NCI-H1436 treated with DMSO at 0.1 percent for 48 hours (cell line): ENCODE measurements at places on chromosomes 16 and 17.

GRCh38 chr17:66549731-66550207 lies 247.4 kb downstream of the PRKCA start:
- no peak for DNase-seq

DNA sequence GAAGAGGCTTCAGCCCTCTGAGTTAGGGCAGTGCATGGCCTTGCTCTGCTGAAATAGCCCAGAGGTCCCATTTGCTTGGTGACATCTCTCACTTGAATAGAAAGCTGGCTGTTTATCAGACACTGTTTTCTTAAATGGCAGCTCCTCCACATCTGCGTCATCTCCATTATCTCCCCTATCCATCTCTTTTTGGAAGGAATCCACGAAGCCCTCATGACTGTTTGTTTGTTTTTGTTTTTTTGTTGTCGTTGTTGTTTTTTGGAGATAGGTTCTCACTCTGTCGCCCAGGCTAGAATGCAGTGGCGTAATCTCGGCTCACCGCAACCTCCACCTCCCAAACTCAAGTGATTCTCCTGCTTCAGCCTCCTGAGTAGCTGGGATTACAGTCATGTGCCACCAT lies 16.6 kb downstream of the NAA60 start:
- no peak for DNase-seq

DNA sequence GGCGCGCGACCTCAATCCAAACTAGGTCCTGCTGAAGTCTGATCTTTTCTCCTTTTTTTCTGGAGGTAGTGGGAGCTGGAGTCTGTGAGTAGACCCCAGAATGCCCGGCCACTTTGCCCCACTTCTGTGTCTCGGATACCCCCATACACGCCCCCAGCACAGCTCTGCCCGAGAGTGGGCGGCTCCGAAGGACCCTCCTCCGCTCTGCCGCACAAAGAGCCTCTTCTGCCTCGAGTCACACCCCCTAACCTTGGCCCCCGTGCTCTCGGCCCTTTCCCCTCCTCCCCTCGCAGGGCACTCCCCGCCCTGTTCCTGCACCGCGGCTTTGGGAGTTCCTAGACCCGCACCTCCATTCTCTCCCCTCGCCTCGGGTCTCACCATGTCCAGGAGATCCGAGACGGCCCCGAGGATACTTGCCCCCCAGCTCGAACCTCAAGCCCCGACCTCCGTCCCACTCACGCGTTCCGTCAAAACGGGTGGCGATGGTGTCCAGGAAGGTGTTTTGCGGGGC lies 476 bp downstream of the KCNH4 start:
- DNase-seq: no peak

GRCh38 chr16:24138024-24138423 lies 118.1 kb upstream of the CACNG3 start:
- no peak for DNase-seq

DNA sequence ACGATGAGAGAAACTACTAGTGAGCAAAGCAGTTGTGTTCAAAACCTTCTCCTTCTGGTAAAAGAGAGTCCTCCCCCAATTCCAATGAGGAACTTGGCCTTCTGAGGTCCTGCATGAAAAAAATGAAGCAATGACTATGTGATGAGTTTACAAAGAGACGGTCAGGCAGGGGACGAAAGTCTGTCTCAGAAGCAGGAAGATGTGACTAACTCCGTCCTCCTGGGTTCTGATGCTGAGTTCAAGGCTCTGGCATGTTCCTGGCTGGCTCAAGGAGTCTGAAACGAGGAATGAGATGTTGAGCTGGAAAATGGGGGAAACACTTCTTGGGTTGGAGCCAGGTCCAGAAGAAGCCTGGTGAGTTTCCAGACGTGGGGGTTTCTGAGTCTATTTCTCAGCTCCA lies 129.6 kb downstream of the CPPED1 start:
- no peak for DNase-seq

GRCh38 chr17:6137716-6138502 lies 67.7 kb downstream of the WSCD1 start:
- DNase-seq: no peak

DNA sequence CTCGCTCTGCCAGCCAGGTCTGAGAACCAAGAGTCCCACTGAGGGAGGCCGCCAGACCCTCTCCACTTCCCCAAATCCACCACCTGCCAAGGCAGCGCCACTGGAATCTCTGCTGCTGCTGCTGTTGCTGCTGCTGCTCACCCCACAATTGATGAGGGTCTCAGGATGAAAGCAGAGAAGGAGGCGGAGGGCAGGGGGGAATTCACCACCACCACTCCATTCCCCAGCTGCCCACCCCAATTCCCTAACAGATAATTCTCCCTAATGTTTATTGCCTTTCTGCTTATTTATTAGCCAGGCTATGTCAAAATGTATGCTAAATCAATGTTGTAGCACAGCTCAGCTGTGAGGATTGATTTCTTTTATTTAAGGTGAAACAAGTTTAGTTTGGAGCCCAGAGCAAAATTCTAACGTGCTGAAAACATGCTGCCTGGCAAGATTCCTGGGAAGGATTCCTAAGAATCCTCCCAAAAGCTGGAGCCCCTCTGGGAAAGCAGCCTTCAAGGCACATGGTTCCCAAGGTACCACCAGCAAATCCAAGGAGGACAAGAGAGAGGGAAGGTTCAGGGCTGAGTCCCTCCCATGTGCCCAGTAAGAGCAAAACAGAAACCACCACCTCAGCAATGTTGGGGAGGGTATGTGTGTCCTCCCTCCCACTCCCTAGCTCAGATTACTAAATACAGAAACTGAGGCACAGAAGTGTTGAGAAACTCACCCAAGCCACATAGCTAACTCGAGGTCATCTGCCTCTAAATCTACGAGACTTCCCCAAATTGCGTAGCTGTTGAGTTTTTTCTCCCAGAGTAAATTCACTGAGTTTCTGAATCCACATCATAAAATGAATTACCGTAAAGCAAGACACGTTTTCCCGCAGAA lies 12.2 kb upstream of the CDH5 start:
- no peak for DNase-seq

- no peak for DNase-seq
Measured at GRCh38 chr16:86121374-86122010, 222.5 kb downstream of the IRF8 start.

DNA sequence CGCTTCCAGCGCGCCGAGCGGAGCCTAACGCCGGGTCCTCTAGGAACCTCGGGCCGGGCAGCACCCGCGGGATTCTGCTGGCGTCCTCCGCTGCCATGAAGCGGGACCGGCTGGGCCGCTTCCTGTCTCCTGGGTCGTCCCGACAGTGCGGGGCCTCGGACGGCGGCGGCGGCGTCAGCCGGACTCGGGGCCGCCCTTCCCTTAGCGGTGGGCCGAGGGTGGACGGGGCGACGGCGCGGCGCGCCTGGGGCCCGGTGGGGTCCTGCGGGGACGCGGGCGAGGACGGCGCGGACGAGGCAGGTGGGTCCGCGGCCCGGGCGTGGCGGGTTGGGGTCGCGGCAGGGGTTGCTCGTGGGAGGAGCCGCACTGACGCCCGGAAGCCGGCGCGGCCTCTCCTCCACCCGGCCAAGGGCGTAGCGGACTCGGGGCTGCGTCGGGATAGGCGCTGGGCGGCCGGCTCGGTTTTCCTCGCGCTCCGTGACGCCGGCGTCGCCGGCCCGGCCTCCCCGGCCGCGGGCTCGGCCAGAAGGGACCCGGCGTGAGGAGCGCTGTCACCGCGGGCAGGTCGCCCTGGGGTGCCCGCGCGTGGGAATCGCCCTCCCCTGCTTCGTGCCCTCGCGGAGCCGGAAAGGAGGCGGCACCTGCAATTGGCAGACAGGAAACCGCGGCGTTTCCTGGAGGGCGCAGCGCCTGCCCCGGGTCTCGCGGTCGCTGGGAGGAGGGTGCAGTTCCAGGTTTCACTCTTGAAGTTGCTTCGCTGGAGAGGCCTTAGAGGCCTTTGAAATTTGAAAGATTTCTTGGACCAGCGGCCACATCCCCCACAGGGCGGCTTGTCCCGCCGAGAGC lies 432 bp downstream of the ZNF276 start:
- no peak for DNase-seq

DNA sequence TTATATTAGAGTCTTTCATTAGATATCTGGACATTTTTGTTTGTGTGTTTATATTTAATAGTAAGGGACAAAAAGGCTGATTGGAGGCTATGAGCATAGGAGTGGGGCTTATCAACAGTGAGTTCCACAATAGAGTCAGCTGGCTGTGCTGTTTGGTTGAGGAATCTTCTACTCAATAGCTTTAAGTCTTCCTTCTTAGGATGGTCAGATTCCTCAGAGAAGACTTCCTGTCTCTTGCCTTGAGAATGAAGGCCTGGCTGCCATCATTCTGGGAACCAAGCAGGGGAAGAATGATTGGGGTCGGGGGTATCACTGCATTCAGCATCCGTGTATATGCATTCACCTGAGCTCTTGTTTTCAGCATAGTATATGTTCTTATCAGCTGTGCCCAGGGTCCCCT lies 31.9 kb upstream of the ABCC11 start:
- no peak for DNase-seq

- DNase-seq: no peak
Measured at GRCh38 chr17:5809580-5810188, 225.4 kb upstream of the NLRP1 start.

DNA sequence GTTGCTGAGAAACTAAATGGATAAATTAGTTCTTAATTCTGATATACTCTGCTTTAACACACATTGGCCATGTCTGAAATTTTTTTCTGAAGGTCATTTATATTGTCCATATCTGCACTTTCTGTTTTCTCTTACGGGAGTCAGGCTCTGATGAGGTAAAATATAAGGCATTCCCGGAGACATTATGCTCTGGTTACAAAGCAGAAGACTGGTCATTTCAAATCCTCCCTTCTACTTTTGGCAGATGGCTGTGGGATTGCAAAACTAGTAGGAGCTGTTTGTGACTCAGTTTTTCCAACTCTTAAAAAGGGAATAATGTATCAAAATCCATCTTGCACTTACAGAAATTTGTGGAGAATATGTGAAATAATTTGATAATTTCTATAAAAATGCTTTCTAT lies 92.2 kb upstream of the CPHXL start:
- no peak for DNase-seq

GRCh38 chr17:17699491-17699890 lies 18.2 kb downstream of the RAI1 start:
- no peak for DNase-seq

DNA sequence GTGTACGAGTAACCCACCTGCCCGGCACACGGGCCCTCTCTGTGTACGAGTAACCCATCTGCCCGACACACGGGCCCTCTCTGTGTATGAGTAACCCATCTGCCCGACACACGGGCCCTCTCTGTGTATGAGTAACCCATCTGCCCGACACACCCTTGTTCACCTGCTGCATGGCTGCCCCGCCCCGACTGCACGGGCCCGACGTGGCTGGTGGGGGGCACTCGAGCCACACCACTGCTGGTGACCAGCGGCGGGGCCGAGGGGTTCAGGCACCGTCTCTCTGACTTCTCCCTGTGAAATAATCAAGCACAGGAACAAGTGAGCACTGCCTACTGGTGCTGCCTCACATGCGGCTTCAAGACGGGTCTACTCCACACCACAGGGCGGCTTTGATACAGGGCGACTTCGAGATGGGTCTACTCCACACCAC lies 22.1 kb downstream of the MAP1LC3B start:
- no peak for DNase-seq

DNA sequence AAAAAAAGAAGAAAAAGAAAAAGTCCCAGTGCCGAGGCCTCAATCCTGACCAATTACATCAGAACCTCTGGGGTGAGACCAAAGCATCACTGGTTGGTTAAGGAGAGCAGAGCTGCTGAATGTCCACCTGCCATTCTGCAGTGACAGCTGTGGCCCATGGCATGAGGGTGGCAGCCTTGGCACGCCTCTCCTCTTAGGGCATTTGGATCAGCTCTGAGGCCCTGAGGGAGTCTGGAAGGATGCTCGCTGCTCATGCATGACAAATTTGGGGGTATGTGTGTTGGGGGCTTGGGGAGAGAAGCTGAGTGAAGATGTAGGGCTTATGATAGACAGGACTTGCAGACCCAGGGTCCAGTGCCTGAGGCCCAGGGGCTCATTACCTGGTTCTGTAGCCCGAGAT lies 26.3 kb downstream of the MYLK3 start:
- no peak for DNase-seq

DNA sequence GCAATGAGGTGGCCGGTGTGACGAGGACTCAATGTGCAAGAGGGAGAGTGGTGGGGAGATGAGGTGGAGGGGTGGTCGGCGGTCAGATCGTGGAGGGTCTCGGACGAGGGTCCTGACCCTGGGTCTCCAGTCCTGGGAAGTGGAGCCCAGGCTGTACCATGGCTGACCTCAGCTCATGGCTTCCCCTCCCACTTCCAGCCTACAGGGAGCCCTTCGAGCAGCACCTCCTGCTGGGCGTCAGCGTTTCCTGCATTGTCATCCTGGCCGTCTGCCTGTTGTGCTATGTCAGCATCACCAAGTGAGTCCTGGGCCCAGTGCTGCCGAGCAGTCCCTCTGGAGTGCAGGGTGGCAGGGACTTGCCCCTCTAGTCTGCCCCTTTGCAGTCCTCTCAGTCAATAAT lies 41.8 kb downstream of the IL4R start:
- no peak for DNase-seq

GRCh38 chr16:72908362-72909167 lies 139.4 kb downstream of the ZFHX3 start:
- DNase-seq: no peak

DNA sequence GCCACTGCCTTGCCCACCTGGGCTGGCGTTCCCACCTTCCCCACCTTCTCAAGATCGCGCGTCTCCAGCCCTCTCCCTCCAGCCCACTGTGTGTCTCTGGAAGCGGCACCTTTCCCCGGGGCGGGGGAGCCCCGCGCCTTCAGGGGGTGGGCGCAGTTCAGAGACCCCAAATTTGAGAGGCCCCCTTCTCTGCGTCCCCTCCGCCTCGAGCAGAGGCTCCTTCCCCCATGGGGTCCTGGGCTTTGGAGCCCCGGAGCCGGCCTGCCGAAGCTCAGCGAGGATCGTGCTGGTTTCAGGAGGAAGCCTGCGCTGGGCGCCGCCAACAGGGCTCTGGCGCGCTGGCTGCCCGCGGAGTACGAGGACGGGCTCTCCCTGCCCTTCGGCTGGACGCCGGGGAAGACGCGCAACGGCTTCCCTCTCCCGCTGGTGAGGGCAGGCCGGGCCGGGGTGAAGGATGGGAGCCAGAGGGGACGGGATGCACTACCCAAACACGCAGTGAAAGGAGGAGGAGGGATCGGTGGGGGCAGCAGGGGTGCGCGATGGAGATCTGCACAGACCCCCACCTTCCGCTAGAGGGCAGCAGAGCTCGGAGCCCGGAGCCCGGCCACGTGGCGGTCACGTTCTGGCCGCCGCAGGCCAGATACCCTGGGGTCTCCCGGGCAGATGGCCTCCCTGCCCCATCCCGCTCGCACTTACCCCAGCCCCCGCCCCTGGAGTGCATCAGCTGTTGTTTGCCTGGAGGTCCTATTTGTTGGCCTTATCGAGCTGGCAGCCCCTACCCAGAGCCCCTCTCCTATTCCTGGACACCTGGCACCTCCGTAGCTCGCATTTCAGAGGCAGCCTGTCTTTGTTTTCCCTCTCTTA lies 11.1 kb downstream of the LPO start:
- no peak for DNase-seq

GRCh38 chr16:27789595-27790241 lies 239.8 kb downstream of the KATNIP start:
- DNase-seq: no peak

- no peak for DNase-seq
Measured at GRCh38 chr17:76449126-76449525, 3.8 kb downstream of the UBE2O start.

GRCh38 chr17:29766796-29767327 lies 144.2 kb upstream of the CORO6 start:
- DNase-seq: no peak

GRCh38 chr17:74745548-74746177 lies 2.8 kb upstream of the NHERF1 start:
- no peak for DNase-seq

GRCh38 chr16:55330781-55331647 lies 7.0 kb downstream of the IRX6 start:
- DNase-seq: no peak
